Suprapubic skin (tissue), 4 donors: ENCODE measurements at places on chromosomes 5 and 9.

GRCh38 chr9:130243015-130243881, 22.3 kb upstream of the HMCN2 start:
- DNase-seq: peak; percentile 89

DNA sequence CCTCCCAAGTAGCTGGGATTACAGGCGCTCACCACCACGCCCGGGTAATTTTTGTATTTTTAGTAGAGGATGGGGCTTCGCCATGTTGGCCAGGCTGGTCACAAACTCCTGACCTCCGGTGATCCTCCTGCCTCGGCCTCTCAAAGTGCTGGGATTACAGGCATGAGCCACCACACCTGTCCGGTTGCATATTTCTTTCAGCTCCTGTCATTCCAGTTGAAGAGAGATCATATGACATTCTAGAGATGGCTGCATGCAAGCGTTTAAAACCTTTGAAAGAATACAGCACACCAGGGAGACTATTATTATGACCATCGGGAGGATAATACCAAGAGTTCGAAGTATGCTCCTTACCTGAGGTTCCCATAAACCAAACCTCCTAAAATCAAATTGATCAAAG, 9.6 kb upstream of the NIM1K start:
- no peak for DNase-seq

DNA sequence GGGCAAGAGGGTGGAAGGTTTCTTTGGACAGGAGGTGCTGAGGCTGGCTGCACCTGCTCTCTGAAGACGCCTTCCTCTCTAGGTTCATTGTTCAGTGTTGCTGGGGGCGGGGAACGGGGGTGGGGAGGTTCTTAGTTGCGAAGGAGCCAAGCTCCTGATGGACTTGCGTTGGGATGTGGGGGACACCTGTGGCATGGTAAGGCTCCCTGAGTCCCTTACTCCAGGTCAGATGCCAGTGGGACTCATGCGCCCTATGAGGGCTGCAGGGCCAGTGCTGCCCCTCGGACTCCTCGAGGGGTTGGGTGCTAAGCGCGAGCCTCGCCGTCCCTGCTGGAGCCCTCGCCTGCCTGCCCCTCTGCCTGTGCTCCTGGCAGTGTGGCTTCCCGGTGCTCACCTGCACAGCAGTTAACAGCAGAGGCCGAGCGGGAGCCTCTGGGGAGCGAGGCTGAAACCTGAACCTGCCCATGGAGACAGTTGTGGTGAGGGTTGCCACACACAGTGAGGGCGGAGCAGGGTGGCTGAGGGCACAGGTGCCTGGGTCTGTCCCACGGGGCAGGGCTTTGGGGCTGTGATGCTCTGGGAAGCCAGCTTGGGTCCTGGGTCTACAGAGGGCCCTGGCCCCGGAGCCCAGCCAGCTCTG, 5.5 kb downstream of the RNU6ATAC start:
- DNase-seq: no peak

DNA sequence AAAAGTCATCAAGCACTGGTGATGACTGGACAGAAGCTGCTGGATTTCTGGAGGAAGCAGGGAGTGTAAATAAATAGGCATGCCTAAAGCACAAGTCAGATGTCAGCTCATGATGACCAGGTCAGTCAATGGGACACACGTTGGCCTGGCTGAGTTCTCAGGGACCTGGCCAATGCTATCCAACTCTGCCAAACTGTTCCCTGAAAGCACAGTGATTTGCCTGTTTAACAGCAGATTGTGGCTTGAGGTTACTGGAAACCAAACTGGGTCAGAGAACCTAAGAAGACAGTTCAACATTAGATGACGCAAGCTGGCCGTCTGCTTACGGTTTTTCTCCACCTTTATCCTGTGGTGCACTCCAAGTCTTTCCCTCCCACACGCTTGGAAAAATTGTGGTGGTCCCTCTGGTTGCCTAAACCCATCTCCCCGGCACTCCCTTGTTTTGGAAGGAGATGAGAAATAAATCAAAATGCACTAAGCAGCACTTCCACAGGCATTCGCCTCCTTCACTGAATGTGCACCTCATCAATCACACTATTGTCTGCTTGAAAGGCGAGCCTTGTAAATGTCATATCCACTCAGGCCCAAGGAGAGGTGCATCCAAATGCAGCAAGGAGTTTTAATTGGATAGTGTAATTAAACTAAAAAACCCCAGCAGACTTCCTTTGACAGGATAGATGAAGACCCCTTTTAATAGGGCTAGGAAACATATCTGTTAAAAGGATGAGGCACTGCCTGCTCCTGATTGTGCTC, 199.4 kb downstream of the GAPVD1 start:
- no peak for DNase-seq

DNA sequence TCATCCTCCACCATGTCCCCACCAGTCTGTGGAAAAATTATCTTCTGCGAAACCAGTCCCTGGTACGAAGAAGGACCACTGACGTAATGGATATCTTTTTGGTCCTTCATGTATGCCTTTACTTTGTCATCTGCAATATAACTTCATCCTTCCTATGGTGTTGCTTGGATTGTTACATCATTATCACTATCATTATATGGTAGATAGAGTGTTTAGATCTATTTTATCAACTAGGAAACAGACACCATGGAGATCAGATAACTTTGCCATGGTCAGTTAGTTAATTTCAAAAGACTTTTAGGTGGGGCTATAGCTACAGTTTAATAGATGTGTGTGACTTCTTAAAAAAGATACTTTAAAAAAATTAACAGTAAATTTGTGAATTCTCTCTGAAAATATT, 23.8 kb upstream of the CAMLG start:
- DNase-seq: no peak
